ENCODE measurements at places on chromosomes 2 and 18.

- H3K4me1 ChIP-seq = no peaks in the 10 kb centered on the region
- DNase-seq = no peak
- H3K27me3 ChIP-seq = no peaks in the 10 kb centered on the region
Measured at GRCh38 chr2:126732682-126733245, 76.8 kb downstream of the GYPC start.

DNA sequence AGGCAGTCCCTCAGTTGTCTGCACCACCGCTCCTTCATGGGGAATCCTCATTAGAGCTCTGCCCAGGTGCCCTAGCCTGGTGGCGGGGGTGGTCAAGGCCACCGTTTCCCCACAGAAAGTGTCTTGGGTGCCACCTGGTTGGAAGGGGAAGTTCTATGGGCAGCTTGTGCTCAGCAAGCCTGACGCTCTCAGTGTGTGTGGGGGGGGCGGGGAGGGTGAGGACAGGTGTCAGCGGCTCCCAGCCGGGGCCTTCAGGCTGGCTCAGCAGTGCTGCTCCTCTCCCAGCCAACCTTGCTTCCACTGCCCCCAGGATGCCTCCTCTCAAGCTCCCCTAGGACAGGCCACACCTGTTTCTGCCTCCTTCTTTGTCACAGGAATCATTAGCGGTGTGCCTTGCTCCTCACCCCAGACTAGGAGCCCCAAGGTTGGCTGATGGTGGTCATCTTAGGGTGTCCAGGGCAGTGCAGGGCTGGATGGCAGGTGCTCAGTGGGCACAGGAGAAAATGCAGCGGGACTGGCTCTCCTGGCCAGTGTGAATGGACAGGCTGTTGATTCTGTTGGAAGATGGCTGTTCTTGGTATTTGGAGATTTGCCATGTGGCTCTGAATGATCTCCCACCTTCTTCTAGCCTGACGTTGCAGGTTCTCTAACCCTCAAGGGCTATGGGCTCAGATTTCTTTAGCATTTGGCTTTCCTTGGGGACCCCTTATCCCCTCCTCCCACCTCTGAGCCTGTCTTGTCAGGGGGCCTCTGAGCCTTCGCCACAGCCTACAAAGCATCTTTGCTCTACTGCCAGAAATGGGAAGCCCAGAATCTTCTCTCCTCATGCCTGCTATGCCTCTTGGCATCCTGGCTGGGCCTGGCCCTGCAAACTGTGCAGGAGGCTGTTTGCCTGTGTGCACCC is 185.8 kb upstream of the HS6ST1 start:
- H3K4me1 ChIP-seq = no peaks in the 10 kb centered on the region
- DNase-seq = no peak
- H3K4me3 ChIP-seq = no peak overlapping the region
- no peaks in the 10 kb centered on the region for H3K27me3 ChIP-seq

DNA sequence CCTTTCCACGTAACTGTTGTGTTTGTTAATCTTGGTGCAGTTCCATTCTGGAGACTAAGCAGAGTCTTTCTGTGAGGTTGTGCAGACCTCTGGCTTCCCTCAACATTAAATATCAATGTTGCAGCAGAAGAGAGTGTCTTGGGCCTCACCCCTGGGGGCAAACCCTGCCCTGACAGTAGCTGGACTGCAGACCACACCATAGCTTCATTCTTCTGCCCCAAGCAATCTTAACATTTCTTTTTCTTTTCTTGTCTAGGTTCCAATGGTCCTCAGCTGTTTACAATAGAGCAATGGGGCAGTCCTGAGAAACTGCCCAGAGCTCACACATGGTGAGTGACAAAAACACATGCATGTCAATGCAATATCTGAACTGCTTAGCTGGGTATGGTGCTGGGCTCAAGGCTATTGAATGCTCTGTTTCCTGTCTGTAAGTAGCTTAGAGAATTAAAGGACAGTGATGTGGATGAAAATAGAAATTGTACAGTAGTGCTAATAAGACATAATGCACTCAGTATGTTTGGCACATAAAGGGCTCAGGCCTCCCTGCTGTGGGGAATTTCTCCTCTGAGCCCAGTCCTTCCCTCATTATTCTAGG is 237.6 kb downstream of the ALPK2 start:
- H3K4me1 ChIP-seq = peaks cover 1% of the 10 kb centered on the region
- no peaks in the 10 kb centered on the region for H3K27me3 ChIP-seq
- no peak for DNase-seq
- H3K36me3 ChIP-seq = peaks cover 3% of the 10 kb centered on the region
- no peak overlapping the region for H3K27ac ChIP-seq

- DNase-seq = no peak
- no peaks in the 10 kb centered on the region for H3K36me3 ChIP-seq
- peaks cover 33% of the 10 kb centered on the region for H3K4me1 ChIP-seq
- H3K27ac ChIP-seq = peak overlapping the region; percentile 65
Measured at GRCh38 chr18:24913507-24914170, 438.3 kb downstream of the ZNF521 start.

- peaks cover 36% of the 10 kb centered on the region for H3K4me1 ChIP-seq
- no peaks in the 10 kb centered on the region for H3K27me3 ChIP-seq
- DNase-seq = peak; percentile 98
- no peak overlapping the region for H3K4me3 ChIP-seq
Measured at GRCh38 chr2:227817850-227818674, 4.4 kb downstream of the CCL20 start.

- H3K4me1 ChIP-seq = peaks cover 11% of the 10 kb centered on the region
- no peaks in the 10 kb centered on the region for H3K27me3 ChIP-seq
- H3K27ac ChIP-seq = peak overlapping the region; percentile 26
- H3K4me3 ChIP-seq = no peak overlapping the region
- no peak for DNase-seq
Measured at GRCh38 chr18:49206717-49207116, 253.7 kb downstream of the DYM start.

DNA sequence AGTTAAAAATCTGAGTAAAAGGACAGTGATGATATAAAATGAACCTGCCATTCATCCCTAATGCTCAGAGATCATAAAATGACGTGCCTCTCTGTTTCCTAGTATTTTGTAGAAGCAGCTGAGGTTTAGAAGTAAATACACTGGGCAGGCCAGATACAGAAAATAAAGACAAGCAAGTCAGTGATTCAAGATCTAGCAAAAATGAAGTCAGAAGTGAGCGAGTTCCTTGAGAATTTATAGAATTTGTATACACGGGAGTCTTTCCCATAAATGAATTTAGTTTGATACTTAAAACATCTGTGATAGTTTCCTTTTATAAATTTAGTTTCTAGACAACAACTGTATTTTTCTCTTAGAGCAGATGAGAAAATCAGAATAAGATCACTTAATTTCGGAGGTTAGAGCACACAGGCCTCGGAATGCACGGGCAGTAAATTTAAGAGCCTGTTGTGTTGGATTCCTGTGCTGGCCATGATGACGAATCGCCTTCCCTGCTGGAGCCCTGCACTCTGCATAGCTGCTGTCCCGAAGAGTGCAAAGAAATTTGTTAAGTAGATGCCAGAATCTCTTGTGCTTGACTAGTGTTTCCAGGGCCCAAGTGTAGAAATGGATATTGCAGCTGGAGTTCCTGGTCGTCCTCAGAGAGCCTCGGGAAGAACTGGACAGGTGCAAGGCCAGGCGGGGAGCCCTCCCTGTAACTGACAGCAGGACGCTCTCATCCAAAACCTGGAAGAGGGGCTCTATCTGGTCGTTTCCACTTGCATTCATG is 83.7 kb upstream of the RBM44 start:
- peak; percentile 60 for DNase-seq
- H3K36me3 ChIP-seq = peaks cover 6% of the 10 kb centered on the region
- no peak overlapping the region for H3K4me3 ChIP-seq
- H3K27me3 ChIP-seq = no peaks in the 10 kb centered on the region
- peak overlapping the region; percentile 57 for H3K27ac ChIP-seq

- DNase-seq = no peak
- H3K4me1 ChIP-seq = no peaks in the 10 kb centered on the region
- peaks cover 2% of the 10 kb centered on the region for H3K36me3 ChIP-seq
- no peak overlapping the region for H3K27ac ChIP-seq
- no peaks in the 10 kb centered on the region for H3K27me3 ChIP-seq
Measured at GRCh38 chr2:73033766-73034381, 37.6 kb downstream of the SFXN5 start.

GRCh38 chr2:8540552-8541055 is 141.3 kb upstream of the ID2 start:
- no peaks in the 10 kb centered on the region for H3K36me3 ChIP-seq
- H3K27ac ChIP-seq = no peak overlapping the region
- H3K4me3 ChIP-seq = no peak overlapping the region
- H3K27me3 ChIP-seq = no peaks in the 10 kb centered on the region
- DNase-seq = no peak
- H3K4me1 ChIP-seq = no peaks in the 10 kb centered on the region

DNA sequence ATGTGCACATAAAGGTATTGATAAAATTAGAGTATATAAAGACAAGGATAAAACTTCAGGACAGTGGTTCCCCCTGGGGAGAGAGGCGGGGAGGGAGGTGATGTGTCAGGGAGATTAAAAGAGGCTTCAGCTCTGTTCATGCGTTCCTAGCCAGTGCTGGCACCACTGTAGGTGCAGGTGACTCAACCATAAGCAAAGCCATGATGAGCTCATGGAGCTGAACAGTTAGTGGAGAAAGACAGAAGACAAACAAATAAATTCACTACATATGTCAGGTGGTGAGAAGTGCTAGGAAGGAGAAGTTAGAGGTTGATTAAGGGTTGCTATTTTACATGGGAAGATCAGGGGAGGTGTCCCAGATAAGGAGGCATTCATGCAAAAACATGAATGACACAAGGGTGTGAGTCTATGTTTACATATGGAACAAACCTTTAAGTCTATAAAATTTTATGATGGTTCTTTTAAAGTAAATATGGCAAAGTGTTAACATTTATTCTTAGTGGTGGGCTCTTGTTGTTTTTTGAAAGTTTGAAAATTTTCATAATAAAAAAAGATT is 136.0 kb downstream of the ANKRD44 start:
- no peaks in the 10 kb centered on the region for H3K27me3 ChIP-seq
- H3K4me1 ChIP-seq = peaks cover 6% of the 10 kb centered on the region
- DNase-seq = no peak

DNA sequence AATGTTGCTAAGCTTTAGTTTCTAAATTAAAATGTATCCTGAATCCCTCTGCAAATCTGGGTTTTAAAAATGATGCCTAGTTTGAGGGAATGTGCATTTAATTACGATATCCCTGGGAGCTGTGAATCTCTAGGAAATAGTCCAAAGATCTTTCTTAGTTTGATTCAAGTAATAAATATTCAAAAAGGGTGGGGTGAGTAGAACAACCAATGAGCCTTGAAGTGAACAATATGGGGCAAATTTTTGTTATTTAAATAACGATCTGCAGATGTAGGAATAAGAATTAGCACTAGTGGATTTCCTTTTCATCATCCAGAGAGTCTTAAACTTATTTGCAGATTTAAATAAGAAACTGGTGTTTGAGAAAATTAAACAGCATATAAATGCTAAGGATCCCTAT is 106.3 kb downstream of the ACVR1 start:
- H3K4me3 ChIP-seq = no peak overlapping the region
- H3K36me3 ChIP-seq = peaks cover 10% of the 10 kb centered on the region
- no peak for DNase-seq
- H3K27ac ChIP-seq = no peak overlapping the region
- no peaks in the 10 kb centered on the region for H3K27me3 ChIP-seq

DNA sequence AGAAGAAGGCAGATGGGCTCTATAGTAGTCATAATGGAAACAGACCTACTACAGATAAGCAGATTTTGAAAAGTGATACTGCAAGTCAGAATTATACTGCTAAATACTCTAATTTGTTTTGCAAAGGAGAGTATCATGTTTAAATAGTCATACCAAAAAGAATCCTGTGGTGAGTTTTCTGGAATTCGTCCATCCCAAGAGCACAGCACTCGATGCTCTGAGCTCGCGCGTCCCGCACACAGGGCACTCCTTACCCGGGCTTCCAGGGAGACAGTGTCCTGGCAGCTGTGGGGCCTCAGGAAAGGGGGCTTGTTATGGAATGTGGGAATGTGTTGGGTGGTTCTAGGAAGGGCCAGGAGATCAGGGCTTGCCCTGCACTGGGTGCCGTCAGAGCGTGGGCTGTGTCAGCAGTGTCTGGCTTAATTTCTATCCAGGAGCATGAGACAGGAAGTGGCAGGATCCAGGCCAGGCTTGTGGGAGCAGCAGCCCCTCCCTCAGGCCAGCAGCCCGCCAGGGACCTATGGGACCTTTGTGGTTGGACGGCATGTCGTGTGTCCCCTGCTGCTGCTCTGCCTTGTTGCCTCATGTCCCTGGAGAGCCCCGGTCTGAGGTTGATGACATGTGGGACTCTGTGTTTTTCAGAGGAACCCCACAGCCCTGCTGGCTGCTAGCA is 193.2 kb upstream of the TPO start:
- H3K4me1 ChIP-seq = no peaks in the 10 kb centered on the region
- H3K4me3 ChIP-seq = no peak overlapping the region
- no peak for DNase-seq
- no peaks in the 10 kb centered on the region for H3K36me3 ChIP-seq
- no peaks in the 10 kb centered on the region for H3K27me3 ChIP-seq

DNA sequence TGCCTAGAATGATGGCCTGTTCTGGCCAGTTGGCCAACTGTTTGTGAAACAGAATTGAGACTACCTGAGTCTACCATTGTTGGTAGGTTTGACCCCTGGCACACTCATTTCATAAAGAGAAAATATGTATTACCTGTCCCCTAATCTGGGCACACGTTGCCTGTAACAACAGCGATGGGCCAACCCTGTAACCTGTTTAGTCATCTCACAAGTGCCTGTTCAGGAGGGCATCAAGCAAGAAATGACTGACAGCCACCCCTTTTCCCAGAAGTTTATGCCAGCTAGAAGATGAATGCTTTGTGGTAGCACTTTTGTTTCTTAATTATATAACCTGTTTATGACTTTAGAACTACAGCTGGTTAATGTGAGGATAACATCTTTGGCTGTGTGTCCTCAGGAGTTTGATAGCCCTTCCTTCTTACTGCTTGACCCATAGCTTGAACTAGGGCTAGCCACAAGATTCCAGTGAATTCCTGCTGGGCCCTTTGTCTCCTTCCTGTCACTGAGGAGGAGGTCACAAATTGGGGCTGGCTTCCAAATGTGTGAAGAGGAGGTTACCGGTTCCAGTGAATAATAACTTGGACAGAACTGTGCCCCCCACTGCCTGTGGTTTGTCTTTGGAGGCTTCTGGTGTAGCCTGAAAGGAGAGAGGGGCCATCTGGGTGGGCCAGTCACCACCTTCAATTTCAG is 273.9 kb upstream of the EPAS1 start:
- H3K4me3 ChIP-seq = no peak overlapping the region
- H3K27ac ChIP-seq = no peak overlapping the region
- no peak for DNase-seq

GRCh38 chr2:96106991-96107707 is 9.2 kb downstream of the ADRA2B start:
- peaks cover 3% of the 10 kb centered on the region for H3K27me3 ChIP-seq
- H3K4me3 ChIP-seq = no peak overlapping the region
- no peak overlapping the region for H3K27ac ChIP-seq
- H3K4me1 ChIP-seq = no peaks in the 10 kb centered on the region
- H3K36me3 ChIP-seq = no peaks in the 10 kb centered on the region

DNA sequence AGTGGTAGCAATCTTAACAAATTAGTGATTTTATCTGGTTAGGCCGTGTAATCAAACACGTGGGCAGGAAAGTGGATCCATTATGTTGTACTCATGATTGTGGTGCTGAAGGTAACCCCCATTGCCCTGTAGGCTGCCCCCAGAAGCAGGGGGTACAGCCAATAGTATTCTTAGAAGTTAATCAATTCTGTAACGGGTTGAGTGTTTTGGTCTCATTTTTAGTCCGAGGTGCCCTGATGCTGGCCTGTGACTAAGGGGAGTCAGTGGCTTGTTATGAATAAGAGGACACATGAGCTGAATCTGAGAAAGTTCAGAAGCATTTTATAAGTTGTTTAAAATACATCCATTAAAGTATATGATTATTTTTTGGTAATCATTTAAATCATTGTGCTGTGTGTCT is 8.6 kb downstream of the EPAS1 start:
- DNase-seq = no peak
- peaks cover 76% of the 10 kb centered on the region for H3K4me1 ChIP-seq
- no peaks in the 10 kb centered on the region for H3K36me3 ChIP-seq
- H3K4me3 ChIP-seq = no peak overlapping the region
- H3K27me3 ChIP-seq = no peaks in the 10 kb centered on the region
- H3K27ac ChIP-seq = peak overlapping the region; percentile 2
